Retinal pigment epithelial cell (primary cell): ENCODE measurements at places on chromosomes 13 and 19.

DNA sequence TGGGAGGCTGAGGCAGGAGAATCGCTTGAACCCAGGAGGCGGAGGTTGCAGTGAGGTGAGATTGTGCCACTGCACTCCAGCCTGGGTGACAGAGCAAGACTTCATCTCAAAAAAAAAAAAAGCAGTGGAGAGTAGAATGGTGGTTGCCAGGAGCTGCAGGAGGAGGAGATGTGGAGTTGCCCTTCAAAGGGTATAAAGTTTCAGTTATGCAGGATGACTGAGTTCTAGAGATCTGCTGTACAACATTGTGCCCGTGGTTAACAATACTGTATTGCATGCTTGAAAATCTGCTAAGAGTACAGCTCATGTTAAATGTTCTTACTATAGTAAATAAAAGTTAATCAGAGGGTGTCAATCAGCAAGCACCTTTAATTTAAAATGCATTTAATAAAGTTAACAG lies 28.4 kb upstream of the LATS2 start:
- DNase-seq: no peak

- no peak for DNase-seq
Measured at GRCh38 chr13:98495627-98496478, 81.1 kb downstream of the STK24 start.

GRCh38 chr19:34471906-34472700 lies 9.5 kb upstream of the WTIP start:
- DNase-seq: no peak

GRCh38 chr13:103451656-103452055 lies 385.4 kb upstream of the SLC10A2 start:
- DNase-seq: no peak

GRCh38 chr19:39867133-39867532 lies 21.0 kb upstream of the FBL start:
- no peak for DNase-seq
